Tibial artery (tissue), 4 donors: ENCODE measurements at places on chromosomes 3 and 15.

GRCh38 chr15:101156061-101156460 is 95.8 kb downstream of the CHSY1 start:
- DNase-seq, result no peak

- DNase-seq, result no peak
Measured at GRCh38 chr3:108006077-108006771, 84.6 kb downstream of the CD47 start.

GRCh38 chr3:186588632-186589031 is 18.1 kb downstream of the DNAJB11 start:
- DNase-seq, result no peak

- no peak for DNase-seq
Measured at GRCh38 chr3:140629357-140630137, 48.3 kb upstream of the TRIM42 start.

DNA sequence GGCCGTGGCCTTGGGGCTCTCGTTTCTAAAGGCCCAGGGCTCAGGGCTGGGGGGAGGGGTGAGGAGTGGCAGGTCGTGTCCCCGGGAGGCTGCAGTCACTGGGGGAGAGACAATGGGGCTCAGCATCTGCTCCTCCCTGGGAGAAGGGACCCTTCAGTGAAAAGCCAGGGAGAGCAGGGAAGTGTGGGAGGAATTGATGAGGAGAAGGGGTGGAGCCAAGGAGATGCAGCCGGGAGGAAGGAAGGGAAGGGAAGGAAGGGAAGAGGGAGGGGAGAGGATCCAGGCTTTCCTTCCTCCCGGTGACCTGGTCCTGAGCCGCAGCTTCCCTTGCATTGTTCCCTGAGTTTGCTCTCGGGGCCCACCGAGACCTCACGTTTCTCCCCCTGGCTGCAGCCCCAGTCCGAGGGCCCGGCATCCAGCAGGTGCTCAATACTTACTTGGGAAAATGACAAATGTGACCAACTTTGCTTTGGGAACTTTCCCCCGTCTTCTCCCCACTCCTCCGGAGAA is 1.4 kb upstream of the ZNF710 start:
- DNase-seq, result peak; percentile 26

DNA sequence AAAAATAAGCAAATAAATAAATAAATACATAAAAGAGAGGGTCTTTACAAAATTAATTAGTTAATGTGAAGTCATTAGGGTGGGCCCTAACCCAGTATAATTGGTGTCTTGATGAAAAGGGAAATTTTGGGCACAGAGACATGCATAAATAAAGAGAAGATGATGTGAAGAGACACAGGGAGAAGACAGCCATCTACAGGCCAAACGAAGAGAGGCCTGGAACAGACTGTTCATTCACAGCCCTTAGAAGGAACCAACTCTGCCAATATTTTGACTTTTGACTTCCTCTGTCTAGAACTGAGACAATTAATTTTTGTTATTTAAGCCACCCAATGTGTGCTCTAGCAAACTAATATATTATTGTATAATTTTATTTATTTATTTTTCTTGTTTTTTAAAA is 29.6 kb upstream of the SELENOK start:
- no peak for DNase-seq

- no peak for DNase-seq
Measured at GRCh38 chr3:18149386-18149785, 275.8 kb downstream of the SATB1 start.

DNA sequence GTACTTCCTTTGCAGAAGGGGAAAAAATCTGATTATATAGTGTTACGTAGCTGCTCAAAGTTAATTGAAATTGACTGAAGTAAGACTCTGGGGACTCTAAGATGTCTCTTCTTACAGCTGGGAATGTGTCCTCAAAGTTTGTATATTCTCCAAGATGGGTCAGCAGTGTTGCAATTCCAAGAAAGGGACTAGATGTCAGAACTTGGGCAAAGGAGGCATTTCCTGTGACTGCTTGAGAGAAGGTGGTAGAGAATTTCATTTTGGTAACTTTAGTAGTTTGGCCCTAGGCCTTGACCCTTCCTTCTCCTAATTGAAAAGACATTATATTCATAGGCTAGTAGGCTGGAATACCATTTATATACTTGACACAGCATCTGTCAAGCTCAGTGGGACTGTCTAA is 33.9 kb downstream of the PTPRG start:
- DNase-seq, result no peak

GRCh38 chr3:185595526-185595925 is 9.4 kb downstream of the SENP2 start:
- DNase-seq, result no peak

GRCh38 chr3:131988209-131988608 is 46.6 kb downstream of the CPNE4 start:
- DNase-seq, result no peak

GRCh38 chr3:196708467-196708866 is 3.6 kb downstream of the CEP19 start:
- DNase-seq, result no peak

DNA sequence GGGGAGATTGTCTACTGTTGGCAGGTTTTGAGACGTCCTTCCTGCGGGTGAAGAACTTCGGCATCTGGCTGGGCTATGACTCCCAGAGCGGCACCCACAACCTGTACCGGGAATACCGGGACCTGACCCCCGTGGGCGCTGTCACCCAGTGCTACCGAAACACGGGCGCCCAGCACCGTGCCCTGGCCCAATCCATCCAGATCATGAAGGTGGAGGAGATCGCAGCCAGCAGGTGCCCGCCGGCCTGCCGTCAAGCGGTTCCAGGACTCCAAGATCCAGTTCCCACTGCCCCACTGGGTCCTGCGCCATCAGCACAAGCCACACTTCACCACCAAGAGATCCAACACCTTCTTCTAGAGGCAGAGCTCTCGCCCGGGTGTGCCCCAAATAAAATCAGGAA is 194.9 kb upstream of the EPHA6 start:
- DNase-seq, result no peak

GRCh38 chr15:56361987-56362386 is 3.2 kb upstream of the TEX9 start:
- DNase-seq, result no peak

DNA sequence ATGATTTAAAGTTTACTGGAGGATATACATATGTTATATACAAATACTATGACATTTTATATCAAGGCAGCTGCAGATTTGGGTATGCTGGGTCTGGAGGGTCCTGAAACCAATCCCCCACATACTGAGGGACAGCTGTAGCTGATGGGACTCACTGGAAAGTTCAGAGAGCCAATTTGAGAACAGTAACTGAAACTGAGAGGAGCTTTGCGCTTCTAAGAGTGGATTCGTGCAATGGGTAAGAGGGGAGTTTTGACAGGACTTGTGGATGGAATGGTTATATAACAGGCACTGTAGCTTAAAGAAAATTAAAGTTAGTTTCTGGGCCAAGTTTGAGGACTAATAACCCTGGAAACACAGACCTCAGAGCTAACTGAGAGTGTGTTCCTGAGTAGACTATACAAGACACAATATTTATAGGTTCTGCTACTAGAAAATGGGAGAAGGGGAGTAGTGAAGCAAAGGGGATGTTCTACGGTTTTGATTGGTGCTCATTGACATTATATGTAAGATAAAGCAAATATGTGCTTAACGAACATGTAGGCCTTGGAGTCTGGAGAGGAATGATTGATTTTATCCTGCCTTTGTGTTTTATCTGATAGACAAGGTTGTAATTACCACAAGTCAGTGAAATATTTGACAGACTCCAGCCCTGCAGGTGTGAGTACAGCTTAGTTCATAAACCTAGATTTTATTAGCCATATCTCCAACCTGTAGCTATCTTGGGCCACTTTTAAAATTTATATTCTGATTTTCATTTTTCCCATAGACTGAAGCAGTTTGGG is 4.8 kb upstream of the ZMAT3 start:
- no peak for DNase-seq

DNA sequence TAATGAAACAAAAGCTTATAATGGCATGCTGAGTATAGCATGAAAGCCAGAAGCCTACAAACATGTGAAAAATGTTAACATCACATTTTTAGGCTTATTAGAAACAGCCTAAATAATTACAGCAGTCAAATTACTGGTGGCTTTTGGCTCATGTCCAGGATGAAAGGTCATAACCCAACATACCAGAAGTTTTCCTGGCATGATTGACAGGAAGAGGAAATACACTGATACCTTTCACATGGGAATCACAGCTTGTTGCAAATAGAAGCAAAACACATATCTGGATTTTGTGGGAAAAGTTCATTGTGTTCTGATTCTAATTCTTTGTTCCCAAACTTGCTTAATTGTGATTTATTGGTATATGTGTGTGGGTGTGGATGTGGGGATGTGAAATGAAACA is 393.5 kb upstream of the ARRDC4 start:
- no peak for DNase-seq

- no peak for DNase-seq
Measured at GRCh38 chr3:74564560-74564959, 49.9 kb downstream of the CNTN3 start.

DNA sequence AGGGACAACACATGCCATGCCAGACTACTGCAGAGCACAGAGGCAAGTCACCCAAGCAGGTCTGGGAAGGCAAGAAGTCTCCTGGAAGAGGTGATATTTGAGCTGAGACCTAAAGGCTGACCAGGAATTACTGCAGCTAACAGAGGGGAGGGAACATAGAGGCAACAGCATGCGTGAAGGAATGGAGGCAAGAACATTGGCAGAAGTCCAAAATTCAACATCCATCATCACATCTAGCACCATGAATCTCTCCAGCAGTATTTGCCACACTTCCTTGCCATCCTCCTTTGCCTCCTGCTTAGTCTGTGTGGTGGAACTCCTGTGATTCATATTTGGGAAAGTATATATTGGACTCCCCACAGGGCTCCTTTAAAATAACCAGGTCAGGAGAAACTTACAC is 870 bp upstream of the TSEN2 start:
- no peak for DNase-seq

DNA sequence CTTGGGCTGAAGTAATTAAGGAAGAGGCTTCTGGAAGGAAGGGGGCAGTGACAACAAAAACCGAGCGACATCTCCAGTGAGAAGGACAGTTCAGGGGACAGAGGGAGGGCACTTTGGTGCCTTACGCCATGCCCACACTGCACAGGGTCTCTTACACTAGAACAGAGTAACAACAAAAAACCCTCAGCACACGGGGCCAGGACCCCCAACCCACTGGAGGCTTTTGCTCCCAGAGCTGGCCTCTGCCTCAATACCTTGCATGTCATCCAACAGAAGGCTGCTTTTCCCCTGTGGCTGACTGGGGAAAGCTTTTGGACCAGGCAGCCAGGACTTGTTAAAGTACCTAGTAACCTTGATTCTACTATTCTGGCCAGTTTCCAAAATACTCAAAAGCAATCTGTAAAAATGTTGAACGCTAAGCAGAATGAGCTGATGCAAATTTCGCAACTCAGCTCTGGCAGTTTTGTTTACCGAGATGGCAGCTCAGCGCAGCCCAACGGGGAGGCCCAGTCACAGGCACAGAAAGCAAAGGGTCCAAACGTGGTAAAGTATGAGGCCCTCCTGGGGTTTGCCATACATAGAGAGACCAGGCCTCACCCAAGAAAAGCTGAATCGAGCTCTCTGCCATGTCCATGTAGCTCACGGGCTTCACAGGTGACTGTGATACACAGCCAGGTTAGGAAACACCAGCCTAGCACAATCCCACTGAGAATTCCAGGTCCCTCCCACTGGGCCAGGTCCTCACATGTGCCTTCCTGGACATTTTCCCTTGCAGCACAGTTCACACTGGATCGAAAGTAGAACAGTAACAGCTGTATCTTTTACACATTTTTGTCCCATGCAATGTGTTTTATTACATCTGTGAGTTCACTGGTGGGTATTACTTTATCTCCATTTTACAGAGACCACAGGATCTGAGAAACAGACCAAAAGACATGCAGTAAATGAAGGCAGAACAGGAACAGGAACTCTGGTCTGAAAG is 6.0 kb downstream of the CHCHD4 start:
- no peak for DNase-seq

- no peak for DNase-seq
Measured at GRCh38 chr3:108183181-108183580, 39.0 kb downstream of the IFT57 start.

DNA sequence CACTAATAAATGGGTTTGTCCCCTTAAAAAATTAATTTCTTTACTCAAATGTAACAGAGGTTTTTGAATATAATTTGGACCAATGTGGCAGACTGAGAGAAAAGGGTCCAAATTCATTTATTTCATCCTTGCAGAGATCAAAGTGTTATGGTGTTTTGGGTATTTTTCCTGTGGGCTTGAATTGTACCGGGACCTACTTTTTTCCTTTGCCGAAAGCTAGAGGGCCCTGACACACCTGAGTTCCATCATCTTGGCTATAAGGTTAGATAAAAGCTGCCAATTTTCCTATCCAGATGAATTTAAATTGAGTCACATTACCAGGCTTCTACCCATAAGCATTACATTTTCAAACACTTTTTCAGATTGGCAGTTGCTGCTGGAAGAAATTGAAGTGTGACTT is 908 bp downstream of the CCNB2 start:
- DNase-seq, result no peak

DNA sequence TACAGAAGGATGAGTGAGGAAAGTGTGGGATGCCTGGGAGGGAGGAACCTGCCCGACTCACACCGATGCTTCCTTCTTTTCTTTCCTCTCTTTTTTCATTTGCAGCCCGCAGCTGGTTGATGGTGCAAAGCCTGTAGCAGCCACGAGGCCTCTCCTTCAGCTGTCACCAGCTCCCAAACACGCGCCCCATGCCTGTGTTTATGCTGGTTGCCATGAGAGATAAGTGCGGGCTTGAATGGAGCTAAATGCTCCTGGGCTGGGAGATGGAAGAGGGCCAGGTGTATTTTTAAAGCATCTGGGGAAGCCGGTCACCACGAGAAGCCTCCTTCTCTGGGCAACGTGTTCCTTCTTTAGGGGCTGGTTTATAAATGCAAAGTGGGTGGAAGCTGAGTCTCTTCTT is 9.3 kb downstream of the COLQ start:
- DNase-seq, result peak; percentile 32

- DNase-seq, result no peak
Measured at GRCh38 chr3:41137686-41138111, 61.6 kb upstream of the CTNNB1 start.

DNA sequence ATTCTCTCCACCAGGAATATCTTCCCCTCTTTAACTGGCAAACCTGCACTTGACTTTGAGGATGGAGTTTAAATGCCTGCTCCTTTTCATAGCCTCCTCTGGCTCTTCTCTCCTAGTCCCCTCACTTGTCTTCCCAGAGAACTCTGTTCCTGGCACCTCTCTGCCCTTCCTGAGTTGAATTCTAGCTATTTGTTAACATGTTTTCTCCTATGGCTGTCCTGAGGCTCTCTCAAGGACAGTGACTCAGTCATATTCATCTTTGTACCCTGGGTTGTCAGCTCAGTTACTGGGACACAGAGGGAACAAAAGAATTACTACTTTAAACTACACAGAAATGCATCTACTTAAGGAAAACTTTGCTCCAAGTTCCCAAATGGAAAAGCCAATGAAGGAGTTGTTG is 365.1 kb upstream of the ICE2 start:
- DNase-seq, result no peak

DNA sequence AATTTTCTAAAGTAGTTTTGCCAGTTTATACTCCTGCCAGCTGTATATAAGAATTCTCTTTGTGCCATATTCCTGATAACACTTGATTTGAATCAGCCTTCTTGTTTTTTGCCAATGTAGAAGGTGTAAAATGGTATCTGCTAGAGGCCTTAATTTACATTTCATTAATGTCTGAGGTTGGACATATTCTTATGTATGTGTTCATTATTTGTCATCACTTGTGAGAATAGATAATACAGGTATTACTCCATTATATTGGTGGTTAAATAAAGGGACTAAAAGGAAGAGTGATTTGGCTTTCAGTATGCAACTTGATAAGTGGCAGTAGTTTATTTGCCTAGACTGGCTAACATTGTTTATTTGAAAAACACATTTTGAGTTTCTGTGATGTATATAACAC is 25.8 kb downstream of the PAK2 start:
- DNase-seq, result no peak
